ENCODE measurements at places on chromosomes 6 and 20.

DNA sequence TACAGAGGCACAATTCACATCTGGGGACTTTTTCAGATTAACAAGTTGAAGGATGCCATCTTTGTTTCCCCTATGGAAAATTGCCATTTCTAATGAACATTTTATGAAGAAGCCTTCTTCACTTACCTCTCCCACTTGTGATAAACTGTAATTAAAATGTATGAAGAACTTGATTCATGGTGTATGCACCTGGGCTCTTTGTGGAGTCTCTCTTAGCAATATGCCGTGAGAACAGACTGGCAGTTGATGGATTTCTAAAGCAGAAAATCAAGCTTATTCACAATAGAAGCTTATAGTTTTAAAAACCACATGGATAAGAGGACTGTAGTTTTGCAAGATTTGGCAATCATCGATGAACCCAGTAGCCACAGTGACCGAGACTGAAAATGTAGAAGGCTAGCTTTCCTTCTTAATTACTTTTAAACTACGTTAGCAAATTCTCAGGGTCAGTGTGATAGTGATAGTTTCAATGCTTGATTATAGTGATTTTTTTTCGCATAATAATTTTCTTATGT is 270.6 kb downstream of the PRL start:
- DNase-seq: no peak

- DNase-seq: peak; percentile 89
These were observed at the start of gene SNX3 for GRCh38 chr6:108260809-108261569. Gene SNX3, minus strand, starts transcription at chr6:108261040. Its CDS starts 119 bp downstream, at chr6:108260921.

DNA sequence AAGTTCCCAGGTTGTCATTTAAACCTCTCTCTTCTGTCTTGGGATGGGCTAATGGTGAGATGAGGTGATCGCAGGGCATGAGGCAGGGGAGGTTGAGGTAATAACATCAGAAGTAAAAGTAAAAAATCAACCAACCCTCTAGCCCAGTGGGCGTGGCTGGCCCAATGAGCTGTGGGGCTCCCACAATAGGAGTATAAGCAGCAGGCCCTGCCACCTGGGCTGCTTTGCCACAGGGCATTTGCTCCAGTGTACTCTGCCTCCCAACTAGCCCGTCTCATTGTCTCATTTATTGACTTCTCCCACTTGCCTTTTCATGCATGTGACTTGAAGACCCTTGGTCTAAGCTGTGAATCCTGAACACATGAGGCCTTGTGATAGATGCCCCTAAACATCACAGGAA is 62.8 kb downstream of the PHACTR3 start:
- DNase-seq: no peak

DNA sequence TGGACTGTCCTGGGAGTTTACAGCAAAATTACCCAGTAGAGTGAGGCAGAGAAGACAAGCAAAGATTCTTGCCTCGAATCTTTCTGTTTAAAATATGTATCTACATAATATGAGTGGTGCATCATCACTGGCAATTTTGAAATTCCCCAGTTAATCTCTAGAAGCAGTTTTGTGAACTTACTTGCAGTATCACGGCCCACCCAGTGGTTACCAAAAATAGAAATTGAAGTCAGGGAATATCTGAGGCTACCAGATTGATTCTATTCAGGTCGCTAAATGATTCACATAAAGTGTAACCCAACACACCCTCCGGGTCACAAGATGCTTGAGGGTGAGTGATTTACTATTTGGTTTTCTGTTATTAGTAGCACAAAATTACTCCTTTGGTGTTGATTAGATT is 111.9 kb downstream of the PPP1R14C start:
- DNase-seq: no peak

GRCh38 chr6:90249034-90249433 is 47.6 kb downstream of the BACH2 start:
- DNase-seq: peak; percentile 60

DNA sequence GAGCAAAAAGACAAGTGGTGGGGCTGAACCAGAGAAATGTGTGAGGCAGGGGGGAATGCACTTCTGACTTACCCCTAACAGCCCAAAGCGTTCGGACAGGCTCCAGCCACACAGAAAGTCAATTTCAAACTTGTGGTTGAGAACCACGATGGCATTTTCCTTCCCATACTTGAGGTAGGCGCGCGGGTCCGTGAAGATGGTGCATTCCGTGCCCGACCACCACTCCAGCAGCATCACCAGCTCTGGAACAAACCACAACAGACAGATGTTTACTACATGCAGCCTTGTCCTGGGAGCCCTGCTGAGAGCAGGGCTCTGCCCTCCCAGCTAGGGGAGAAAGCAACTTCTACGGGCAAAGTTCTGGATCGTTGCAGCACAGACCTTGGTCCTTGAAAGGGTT is 107.7 kb downstream of the AGPAT4 start:
- DNase-seq: no peak

DNA sequence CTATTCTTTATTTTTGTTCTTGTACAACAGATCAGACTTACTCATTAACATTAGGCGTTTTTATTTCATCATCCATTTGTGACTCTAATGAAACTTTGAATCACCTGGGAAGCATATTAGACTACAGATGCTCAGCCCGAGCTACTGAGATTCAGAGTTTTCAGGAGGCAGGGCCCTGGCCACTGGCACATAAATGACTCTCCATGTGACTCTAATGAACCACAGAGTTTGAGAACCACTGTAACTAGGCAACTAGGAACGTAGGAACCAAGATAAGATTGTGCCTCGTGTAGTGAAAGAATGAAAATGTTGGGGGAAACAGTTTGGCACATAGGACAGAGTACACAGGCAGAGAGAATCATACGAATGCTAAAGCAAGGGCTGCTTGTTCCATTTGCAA is 405.9 kb upstream of the BTBD3 start:
- no peak for DNase-seq

- peak; percentile 94 for DNase-seq
These were observed 24.7 kb upstream of the HDAC2 start for GRCh38 chr6:113995634-113996033.

GRCh38 chr6:168863467-168863866 is 390.2 kb downstream of the THBS2 start:
- DNase-seq: no peak

DNA sequence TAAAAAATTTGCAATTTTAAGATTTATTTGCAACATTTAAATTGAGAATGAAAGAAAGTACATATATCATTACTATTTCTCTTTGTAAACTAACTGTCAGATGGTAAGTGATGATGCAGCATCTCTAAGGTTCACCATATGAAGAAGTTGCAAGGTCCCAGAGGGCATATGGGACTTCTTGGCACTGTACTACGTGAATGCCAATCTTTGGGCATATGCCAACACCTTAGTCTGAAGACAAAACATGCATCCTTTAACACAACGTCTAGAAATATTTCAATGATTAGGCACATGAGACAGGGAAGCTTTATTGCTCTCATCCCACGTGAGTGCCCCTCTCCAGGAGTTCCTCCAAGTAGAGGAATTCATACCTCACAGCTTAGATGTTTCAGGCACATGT is 66.8 kb downstream of the CDK19 start:
- DNase-seq: no peak

GRCh38 chr20:43870484-43870883 is 44.2 kb upstream of the TOX2 start:
- DNase-seq: no peak

Measured in HS-5 (cell line).